ENCODE measurements at places on chromosomes 3 and 15.

DNA sequence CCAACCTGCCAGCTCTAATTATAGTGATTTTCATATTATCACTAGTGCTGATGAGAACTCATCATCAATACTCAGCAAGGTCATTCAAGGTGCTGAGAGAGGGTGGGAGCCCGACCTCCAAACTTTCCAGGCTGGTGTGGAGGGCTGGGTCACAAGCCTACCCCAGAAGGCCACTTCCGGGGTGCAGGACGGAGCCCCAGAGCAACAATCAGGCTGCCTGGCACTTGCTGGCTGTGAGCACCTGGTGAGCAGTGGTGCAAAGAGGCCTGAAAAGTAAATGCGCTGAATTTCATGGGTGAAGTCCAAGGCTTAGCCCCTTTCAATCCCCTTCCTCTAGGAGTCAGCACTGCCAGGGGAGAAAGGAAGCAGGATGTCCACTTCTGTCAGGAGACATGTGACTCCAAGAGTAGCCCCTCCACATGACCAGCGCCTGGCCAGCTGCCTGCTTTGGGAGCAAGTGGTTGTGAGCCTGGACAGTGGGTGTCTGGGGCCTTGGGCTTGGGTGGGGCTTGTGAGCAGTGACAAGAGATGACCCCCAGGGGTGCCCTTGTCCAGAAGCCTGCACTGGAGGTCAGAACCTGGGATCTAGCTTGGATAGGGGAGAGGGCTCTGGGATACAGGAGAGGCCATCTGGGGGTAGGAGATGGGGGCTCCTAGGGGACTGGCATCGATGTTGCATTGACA is 165.0 kb upstream of the TLE3 start:
- peaks cover 13% of the 10 kb centered on the region for H3K36me3 ChIP-seq
- H3K4me1 ChIP-seq = peaks cover 44% of the 10 kb centered on the region
- DNase-seq = no peak
- no peaks in the 10 kb centered on the region for H3K27me3 ChIP-seq
- no peak overlapping the region for H3K27ac ChIP-seq
- H3K4me3 ChIP-seq = no peak overlapping the region

DNA sequence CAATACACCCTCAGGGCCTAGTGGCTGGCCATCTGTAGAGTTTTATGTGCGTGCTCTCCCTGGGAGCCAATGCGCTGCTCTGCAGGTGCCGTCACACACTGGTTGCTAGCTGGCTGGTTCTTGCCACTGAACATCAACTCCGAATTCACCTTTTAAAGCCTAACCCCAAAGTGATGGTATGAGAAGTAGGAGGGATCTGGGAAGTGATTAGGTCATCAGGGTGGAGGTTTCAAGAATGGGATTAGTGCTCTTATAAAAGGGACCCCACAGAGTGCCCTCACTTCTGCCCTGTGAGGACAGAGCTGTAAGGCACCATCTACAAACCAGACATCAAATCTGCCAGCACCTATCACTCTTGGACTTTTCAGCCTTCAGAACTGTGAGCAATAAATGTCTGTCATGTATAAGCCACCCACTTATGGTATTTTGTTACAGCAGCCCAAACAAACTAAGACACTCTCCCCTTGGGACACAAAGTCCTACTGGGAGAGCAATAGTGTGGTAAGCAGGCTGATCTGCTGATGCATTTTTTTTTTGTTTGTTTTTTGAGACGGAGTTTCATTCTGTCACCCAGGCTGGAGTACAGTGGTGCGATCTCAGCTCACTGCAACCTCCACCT is 20.3 kb downstream of the RGMA start:
- DNase-seq = no peak
- no peaks in the 10 kb centered on the region for H3K36me3 ChIP-seq
- H3K27ac ChIP-seq = no peak overlapping the region

- H3K27me3 ChIP-seq = peaks cover 13% of the 10 kb centered on the region
- H3K27ac ChIP-seq = no peak overlapping the region
- no peaks in the 10 kb centered on the region for H3K36me3 ChIP-seq
- H3K4me3 ChIP-seq = no peak overlapping the region
- H3K4me1 ChIP-seq = no peaks in the 10 kb centered on the region
- no peak for DNase-seq
Observed at GRCh38 chr15:73028831-73029451, 23.3 kb upstream of the NEO1 start.

- DNase-seq = no peak
- no peak within 1 kb of the TSS for H3K27ac ChIP-seq
- peak within 1 kb of the TSS; percentile 58 for H3K4me3 ChIP-seq
Observed at GRCh38 chr3:53846134-53846850, at the start of the genes CHDH and IL17RB. TSS of gene CHDH (minus strand) at chr3:53846419. CDS start at chr3:53824008, 22,411 bp downstream. TSS of gene IL17RB (plus strand) at chr3:53846568. CDS start at chr3:53846589, 21 bp downstream.

- H3K27ac ChIP-seq = no peak overlapping the region
- no peaks in the 10 kb centered on the region for H3K4me1 ChIP-seq
- H3K36me3 ChIP-seq = no peaks in the 10 kb centered on the region
- H3K27me3 ChIP-seq = no peaks in the 10 kb centered on the region
Observed at GRCh38 chr15:67501177-67501835, 19.6 kb upstream of the C15orf61 start.

- peaks cover 17% of the 10 kb centered on the region for H3K4me1 ChIP-seq
- H3K4me3 ChIP-seq = peak overlapping the region; percentile 2
- H3K27me3 ChIP-seq = no peaks in the 10 kb centered on the region
- H3K36me3 ChIP-seq = peaks cover 11% of the 10 kb centered on the region
- H3K27ac ChIP-seq = peak overlapping the region; percentile 78
- DNase-seq = no peak
Observed at GRCh38 chr3:14397531-14397930, 4.9 kb upstream of the SLC6A6 start.

Data from effector memory CD8-positive, alpha-beta T cell (primary cell).